ENCODE measurements at places on chromosomes 16 and 17.

GRCh38 chr16:56336071-56336688 lies 89.2 kb downstream of the AMFR start:
- peaks cover 16% of the 10 kb centered on the region for H3K4me1 ChIP-seq
- H3K36me3 ChIP-seq = no peaks in the 10 kb centered on the region
- no peaks in the 10 kb centered on the region for H3K27me3 ChIP-seq
- DNase-seq = no peak

- no peak for DNase-seq
- H3K27me3 ChIP-seq = peaks cover 12% of the 10 kb centered on the region
- no peak overlapping the region for H3K27ac ChIP-seq
These were observed 9.8 kb downstream of the ST6GALNAC1 start for GRCh38 chr17:76633628-76634328.

DNA sequence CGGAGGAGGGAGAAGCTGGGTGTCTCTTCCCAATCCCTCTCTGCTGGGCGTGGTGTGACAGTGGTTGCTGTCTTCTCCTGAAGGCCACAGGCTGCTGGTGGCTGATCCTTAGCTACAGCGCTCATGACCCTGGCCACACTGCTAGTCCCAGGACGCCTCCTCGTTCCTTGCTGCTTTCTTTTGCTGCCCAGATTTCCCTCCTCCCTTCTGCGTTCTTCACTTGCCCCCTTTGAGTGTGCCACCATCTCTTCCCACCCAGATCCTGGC lies 90.1 kb downstream of the MRC2 start:
- no peaks in the 10 kb centered on the region for H3K36me3 ChIP-seq
- H3K27ac ChIP-seq = no peak overlapping the region
- H3K27me3 ChIP-seq = no peaks in the 10 kb centered on the region
- peaks cover 10% of the 10 kb centered on the region for H3K4me1 ChIP-seq

DNA sequence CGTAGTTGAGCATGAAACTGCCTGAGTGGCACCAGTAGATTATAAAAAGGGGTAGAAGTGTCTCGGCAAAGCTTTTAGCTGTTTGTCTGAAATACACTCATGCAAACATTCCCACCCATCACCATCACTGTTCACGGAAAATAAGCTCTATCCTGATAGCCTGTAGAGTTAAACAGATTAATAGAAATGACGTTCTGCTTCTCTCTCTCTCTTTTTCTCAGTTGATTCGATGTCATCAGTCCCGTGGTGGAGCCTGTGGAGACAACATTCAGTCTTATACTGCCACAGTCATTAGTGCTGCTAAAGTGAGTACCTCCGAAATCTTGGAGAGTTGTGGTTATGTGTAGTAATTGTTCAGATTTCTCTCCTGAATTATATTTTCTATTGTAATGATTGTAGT lies 224.7 kb downstream of the BCAS3 start:
- no peak overlapping the region for H3K27ac ChIP-seq
- no peaks in the 10 kb centered on the region for H3K4me1 ChIP-seq
- H3K4me3 ChIP-seq = no peak overlapping the region
- no peaks in the 10 kb centered on the region for H3K36me3 ChIP-seq
- DNase-seq = no peak

GRCh38 chr17:49880291-49881053 lies 32.6 kb upstream of the TAC4 start:
- peak; percentile 62 for DNase-seq
- no peak overlapping the region for H3K27ac ChIP-seq
- peaks cover 10% of the 10 kb centered on the region for H3K4me1 ChIP-seq
- no peaks in the 10 kb centered on the region for H3K36me3 ChIP-seq
- H3K4me3 ChIP-seq = no peak overlapping the region
- H3K27me3 ChIP-seq = peaks cover 71% of the 10 kb centered on the region

GRCh38 chr16:27718201-27719105 lies 168.5 kb downstream of the KATNIP start:
- H3K4me1 ChIP-seq = peaks cover 4% of the 10 kb centered on the region
- no peak for DNase-seq
- no peak overlapping the region for H3K27ac ChIP-seq
- H3K27me3 ChIP-seq = no peaks in the 10 kb centered on the region
- no peak overlapping the region for H3K4me3 ChIP-seq
- H3K36me3 ChIP-seq = peaks cover 18% of the 10 kb centered on the region

- no peak for DNase-seq
- H3K27ac ChIP-seq = no peak overlapping the region
- peaks cover 20% of the 10 kb centered on the region for H3K36me3 ChIP-seq
- H3K27me3 ChIP-seq = no peaks in the 10 kb centered on the region
These were observed 1.4 kb downstream of the KIAA0753 start for GRCh38 chr17:6639014-6639585.

DNA sequence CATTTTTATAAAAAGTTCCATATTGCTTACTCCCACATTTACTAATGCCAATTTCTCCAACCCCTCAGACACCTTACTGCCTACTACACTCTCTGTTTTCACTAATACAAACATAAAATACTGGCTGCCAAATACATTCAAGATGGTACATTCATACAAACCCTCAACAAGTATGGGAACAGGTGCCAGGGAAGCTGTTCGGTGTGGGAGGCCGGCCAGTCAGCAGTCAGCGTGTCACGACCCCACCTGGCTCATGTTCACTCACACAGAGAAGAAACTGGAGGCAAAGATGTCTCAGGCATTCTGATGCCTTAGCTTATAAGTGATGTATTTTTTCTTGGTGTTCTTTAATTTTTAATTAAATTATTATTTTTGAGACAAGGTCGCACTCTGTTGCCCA lies 42.4 kb upstream of the TRAP1 start:
- no peak overlapping the region for H3K27ac ChIP-seq
- peaks cover 2% of the 10 kb centered on the region for H3K4me1 ChIP-seq
- no peaks in the 10 kb centered on the region for H3K27me3 ChIP-seq

DNA sequence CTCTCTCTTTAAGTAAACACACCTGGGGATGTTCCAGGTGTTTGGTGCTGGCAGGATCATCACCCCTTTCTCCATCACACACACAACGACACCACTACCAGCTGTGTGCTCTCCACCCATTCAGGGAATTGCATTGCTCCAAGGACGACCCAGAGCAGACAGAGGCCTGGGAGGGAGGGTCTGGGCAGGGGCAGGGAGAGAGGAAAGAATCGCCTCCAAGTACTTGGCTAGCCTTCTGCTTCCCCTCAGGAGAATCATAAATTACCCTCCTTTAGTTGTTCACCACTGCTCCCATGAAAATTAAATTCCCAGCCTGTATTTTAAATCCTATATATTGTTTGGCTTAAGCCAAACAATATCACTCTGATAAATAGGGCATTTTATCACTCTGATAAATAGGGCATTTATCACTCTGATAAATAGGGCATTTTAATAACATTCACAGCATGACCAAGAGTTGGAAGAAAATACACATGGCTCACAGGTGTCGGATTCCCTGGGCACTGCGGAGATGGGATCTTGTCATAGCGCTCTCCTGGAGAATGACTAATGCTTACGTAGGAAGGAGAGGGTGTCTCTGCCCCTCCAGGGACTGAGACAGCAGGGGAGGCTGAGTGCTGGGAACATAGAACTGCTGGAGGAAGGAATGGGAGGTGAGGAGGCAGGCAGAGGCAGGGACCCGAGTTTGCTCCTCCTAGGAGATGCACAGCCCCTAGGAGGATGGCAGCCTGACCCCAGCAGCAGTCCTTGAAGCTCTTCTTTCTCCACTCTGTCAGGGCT lies 673.6 kb downstream of the HS3ST4 start:
- H3K4me1 ChIP-seq = no peaks in the 10 kb centered on the region
- no peak overlapping the region for H3K4me3 ChIP-seq
- DNase-seq = no peak
- no peak overlapping the region for H3K27ac ChIP-seq
- no peaks in the 10 kb centered on the region for H3K36me3 ChIP-seq

- no peaks in the 10 kb centered on the region for H3K36me3 ChIP-seq
- H3K27me3 ChIP-seq = no peaks in the 10 kb centered on the region
- H3K4me1 ChIP-seq = no peaks in the 10 kb centered on the region
- no peak overlapping the region for H3K4me3 ChIP-seq
These were observed 376.5 kb downstream of the CDH11 start for GRCh38 chr16:64745258-64745930.

DNA sequence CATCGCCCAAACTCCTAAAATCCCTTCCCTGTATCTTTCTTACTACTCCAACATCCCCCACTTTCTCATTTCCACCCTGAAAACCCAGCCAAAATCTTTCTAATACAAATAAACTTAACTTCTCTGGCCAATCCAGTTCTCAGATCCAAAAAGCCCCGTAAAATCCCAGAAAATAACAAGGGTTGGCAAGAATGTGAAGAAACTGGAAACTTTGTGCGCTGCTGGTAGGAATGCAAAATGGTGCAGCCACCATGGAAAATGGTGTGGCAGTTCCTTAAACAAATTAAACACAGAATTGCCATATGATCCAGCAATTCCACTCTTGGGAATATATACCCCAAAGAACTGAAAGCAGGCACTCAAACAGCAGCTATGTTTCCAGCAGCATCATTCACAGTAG lies 24.1 kb downstream of the LRRC75A start:
- H3K4me1 ChIP-seq = peaks cover 4% of the 10 kb centered on the region

DNA sequence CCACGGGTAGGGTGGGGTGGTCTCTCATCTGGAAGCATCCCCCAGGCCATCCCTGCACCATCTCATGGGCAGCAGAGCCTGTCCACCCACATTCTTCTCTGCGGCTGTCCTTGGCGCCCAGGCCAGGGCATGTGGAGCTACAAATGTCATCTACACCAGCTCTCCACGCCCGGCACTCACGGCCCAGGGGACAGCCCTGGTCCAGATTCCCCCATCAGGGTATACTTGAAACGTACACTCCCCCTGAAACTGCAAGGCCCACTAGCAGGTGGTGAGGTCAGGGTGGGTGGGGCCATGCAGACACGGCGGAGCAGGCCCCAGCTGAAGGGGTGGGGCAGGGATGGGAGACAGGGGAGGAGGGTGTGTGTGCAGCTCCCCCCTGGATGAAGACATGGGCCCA lies 3.2 kb upstream of the SOX8 start:
- peaks cover 24% of the 10 kb centered on the region for H3K27me3 ChIP-seq
- no peak overlapping the region for H3K27ac ChIP-seq
- no peak overlapping the region for H3K4me3 ChIP-seq
- DNase-seq = no peak
- no peaks in the 10 kb centered on the region for H3K36me3 ChIP-seq

- H3K4me3 ChIP-seq = no peak overlapping the region
- no peaks in the 10 kb centered on the region for H3K27me3 ChIP-seq
- peaks cover 14% of the 10 kb centered on the region for H3K4me1 ChIP-seq
These were observed 5.7 kb downstream of the KRT13 start for GRCh38 chr17:41499714-41500113.

- no peaks in the 10 kb centered on the region for H3K27me3 ChIP-seq
- H3K4me1 ChIP-seq = peaks cover 3% of the 10 kb centered on the region
- no peaks in the 10 kb centered on the region for H3K36me3 ChIP-seq
These were observed 417.9 kb downstream of the MAF start for GRCh38 chr16:79182616-79183015.

GRCh38 chr17:6926667-6927066 lies 69.2 kb upstream of the ALOX12 start:
- no peaks in the 10 kb centered on the region for H3K36me3 ChIP-seq
- no peak for DNase-seq
- no peaks in the 10 kb centered on the region for H3K4me1 ChIP-seq
- H3K4me3 ChIP-seq = no peak overlapping the region
- no peaks in the 10 kb centered on the region for H3K27me3 ChIP-seq

GRCh38 chr16:73217654-73218053 lies 169.7 kb upstream of the ZFHX3 start:
- no peak overlapping the region for H3K4me3 ChIP-seq
- H3K27me3 ChIP-seq = no peaks in the 10 kb centered on the region
- no peaks in the 10 kb centered on the region for H3K36me3 ChIP-seq
- DNase-seq = no peak
- no peaks in the 10 kb centered on the region for H3K4me1 ChIP-seq

DNA sequence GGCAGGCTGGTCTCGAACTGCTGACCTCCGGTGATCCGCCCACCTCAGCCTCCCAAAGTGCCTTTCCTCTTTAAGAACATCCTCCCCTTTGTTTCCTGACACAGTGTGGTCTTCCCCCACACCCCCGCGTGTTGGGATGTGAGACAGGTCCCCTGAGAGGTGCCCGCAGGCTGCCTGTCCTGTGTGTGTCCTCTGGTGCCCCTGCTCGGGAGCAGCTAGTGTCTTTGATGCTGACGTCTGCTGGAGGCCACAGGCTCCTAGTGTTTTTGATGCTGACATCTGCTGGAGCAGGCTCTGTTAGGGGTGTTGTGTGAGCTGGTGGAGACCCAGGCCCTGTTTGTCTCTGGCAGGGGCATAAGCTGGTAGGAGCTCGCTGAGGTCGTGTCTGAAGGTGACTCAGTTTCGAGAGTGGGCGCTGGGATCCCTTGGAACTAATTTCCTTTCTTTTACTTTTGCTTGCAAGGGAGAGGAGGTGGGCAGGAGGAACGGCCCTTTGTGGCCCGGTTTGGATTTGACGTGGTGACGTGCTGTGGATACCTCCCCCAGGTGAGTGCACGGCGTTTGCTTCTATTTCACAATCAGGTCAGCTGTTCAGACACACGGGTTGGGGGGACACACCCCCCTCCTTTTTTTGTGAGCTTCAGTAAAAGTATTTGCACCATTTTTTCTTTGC lies 6.0 kb downstream of the FN3KRP start:
- H3K36me3 ChIP-seq = peaks cover 55% of the 10 kb centered on the region
- no peak overlapping the region for H3K27ac ChIP-seq
- no peaks in the 10 kb centered on the region for H3K27me3 ChIP-seq
- no peak for DNase-seq

GRCh38 chr17:21041741-21042457 lies 912 bp downstream of the USP22 start:
- DNase-seq = peak; percentile 81
- peak overlapping the region; percentile 73 for H3K27ac ChIP-seq
- no peaks in the 10 kb centered on the region for H3K27me3 ChIP-seq
- peaks cover 10% of the 10 kb centered on the region for H3K36me3 ChIP-seq
- H3K4me3 ChIP-seq = peak overlapping the region; percentile 89
- peaks cover 9% of the 10 kb centered on the region for H3K4me1 ChIP-seq

GRCh38 chr17:78337244-78338109 lies 22.4 kb downstream of the SOCS3 start:
- H3K4me3 ChIP-seq = peak overlapping the region; percentile 23
- DNase-seq = peak; percentile 84
- peak overlapping the region; percentile 44 for H3K27ac ChIP-seq

DNA sequence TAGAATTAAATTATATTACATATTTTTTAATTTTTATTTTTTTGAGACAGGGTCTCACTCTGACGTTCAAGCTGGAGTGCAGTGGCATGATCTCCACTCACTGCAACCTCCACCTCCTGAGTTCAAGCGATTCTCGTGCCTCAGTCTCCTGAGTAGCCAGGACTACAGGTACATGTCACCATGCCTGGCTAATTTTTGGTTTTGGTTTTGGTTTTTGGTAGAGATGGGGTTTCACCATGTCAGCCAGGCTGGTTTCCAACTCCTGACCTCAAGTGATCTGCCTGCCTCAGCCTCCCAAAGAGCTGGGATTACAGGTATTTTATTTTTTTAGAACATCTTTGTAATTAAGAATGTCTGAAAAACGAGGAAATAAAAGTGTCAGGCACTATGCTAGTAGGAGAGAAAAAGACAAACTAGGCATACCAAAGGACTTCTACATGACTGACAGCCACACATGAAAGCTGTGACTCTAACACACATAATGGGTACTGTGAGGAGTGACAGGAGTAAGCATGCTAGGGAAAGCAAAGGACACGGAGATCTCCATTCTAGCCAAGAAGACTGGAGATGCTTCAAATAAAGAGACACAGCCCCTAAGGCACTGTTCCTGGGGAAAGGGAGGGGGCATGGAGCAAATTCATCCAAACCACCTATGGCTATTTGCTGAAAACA lies 7.3 kb downstream of the GNA13 start:
- no peaks in the 10 kb centered on the region for H3K4me1 ChIP-seq
- H3K27ac ChIP-seq = no peak overlapping the region
- DNase-seq = no peak
- H3K4me3 ChIP-seq = no peak overlapping the region
- no peaks in the 10 kb centered on the region for H3K27me3 ChIP-seq
- H3K36me3 ChIP-seq = peaks cover 16% of the 10 kb centered on the region
